ENCODE measurements at places on chromosomes 2 and 18.

DNA sequence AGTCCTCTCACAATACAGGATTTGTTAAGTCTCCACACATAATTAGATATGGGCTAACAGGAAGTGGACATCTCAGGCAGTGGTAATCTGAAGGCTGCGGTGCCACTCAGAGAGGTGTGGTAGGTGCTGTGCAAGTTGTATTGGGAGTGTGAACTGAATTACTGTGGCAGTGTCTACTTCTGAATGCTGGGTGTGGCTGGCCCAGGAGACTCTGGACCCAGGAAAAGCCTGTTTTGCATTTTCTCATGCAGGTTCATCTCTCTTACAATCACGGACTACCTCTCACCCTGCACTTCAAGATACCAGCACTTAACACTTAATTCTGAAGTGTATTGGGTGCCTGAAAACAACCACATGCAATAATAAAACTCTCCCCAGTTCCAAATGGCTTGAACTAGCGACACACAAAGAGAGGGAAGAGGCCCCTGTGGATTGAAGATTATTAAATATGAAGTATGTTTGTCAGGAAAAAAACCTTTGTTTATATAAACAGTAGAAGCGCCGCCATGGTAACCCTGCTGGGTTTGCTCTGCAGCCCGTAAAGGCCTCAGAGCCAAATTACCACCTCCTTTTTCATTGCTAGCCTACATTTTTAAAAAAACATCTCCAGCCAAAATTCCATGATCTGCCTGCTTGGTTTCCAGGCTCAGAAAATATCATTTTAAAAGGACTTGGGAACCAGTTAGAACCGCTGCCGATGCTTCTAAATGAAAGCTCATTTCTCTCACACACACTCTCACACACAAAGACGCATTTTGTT is 77.5 kb downstream of the GFPT1 start:
- peak; percentile 34 for DNase-seq

DNA sequence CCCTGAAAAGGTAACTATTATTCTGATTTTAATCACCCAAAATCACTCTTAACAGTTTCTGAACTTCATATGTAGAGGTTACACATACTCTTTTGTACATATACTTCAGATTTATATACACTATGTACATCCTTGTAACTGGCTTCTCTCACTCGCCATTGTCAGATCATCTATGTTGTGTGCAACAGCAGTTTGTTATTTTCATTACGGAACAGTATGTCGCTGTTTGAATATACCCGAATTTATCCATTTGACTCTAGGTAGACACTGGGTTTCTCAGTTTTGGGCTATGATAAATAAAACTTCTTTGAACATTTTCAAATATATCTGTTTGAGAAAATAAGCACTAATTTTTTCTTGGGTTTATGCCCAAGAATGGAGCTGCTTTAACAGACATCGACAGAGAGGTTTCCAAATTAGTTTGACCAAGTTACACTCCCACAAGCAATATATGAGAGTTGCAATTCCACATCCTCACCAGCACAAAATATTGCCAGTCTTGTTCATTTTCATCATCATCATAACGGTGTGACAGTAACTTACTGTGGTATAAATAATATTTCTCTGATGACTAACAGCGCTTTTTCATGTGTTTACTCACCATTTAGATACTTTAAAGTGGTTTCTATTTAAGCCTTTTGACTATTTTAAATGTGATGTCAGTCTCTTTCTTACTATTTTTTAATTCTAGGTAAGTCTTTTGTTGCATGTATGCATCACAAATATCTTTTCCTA is 80.9 kb downstream of the SMC6 start:
- DNase-seq: no peak

DNA sequence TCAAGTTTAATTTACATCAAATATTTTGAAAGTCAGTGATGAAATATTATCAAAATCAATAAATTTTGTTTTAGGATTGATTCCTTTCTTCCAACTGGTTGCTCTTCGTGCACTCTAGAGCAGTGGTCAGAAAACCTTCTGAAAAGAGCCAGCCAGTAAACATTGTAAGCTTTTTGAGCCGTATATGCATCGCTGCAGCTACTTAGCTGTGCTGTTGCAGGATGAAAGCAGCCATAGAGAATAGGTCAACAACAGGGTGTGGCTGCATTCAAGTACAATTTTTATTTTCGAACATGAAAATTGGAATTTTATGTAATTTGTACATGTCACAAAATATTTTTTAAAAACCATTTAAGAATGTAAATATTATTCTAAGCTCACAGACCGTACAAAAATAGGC is 94.9 kb downstream of the MGAT5 start:
- DNase-seq: no peak

DNA sequence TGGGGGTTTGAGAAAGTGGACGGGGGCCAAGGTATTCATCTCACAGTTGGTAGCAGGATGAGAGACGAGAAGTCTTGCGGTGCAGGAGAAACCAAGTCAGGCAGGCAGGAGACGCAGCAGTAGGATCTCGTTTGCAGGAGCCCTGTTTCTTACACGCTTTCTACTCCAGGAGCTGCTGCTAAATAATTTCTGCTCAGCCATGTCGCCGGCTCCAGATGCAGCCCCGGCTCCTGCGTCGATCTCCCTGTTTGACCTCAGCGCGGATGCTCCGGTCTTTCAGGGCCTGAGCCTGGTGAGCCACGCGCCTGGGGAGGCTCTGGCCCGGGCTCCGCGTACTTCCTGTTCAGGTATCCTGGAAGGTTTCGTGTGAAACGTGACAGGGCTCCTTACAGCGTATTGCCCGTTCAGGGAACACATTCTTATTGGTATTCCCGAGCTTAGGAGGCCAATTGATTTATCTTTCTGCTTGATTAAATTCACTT is 494 bp downstream of the ANKZF1 start:
- no peak for DNase-seq

DNA sequence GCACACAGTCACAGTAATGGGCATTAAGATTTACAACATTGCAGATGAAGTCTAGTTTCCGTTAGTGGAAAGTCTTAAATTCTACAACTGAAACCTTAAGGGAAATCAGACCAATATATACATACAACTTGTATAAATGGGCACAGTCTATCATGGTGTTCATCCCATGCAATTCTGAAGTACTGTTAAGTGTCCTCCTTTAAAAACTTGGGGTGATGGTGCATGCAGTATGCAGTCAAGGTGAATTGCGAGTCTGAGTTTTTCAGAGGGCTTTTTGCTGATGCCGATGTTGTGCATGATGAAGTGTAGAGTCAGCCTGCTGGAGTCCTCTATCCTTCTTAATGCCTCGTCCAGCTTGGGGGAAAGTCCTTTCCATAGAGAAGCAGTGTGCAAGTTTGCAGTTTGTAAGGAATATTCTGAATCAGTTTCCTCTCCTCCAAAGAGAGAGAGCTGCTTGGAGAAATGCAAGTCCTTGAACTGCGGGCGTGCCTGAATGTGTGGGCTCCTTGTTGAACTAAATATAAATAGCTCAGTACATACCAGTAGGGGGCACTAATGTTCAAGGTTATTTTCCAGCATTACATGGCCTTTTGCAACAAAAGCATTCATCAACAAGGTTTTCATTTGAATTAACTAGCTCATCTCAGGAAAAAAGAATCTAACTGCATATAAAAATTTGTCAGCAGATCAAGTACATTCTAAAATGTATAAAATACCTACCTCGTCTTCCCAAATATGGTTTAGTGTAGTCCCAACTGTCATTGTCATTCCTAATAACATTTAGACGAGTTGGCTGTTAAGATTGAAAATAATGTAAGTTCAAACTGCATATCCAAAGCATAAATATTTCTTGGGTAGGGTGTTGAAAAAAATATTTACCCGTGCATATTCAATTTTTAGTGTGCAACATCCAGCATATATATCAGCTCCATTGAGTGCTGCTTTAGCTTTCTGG is 21.3 kb downstream of the HNRNPLL start:
- DNase-seq: peak; percentile 20

DNA sequence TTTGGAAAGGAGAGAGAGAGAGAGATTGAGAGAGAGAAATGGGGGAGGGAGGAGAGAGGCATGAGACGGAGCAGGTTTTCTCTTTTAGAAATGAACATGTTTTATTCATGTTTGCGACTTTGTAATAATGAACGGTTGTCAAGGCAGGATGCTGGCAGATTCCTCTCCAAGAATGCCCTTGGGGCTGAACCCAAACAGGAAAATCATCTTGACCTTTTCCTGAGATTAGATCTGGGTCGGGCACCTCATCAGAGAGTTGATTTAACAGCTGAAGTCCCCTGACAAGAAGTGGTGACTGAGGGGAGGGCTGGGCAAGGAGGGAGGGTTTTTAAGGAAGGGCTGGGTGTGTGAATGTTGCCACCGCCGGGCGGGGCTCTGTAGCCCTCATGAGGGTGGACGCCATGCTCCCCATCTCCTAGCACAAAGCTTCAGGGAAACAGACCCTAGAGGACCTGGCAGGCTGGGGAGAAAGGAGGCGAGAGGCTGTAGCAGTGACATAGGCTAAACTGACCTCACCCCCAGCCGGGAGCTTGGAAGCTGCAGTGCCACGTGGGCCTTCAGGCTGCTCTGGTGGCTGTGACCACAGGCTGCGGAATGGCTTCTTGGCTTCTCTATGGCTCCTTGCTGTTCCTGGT is 60.0 kb downstream of the LIPG start:
- DNase-seq: no peak

DNA sequence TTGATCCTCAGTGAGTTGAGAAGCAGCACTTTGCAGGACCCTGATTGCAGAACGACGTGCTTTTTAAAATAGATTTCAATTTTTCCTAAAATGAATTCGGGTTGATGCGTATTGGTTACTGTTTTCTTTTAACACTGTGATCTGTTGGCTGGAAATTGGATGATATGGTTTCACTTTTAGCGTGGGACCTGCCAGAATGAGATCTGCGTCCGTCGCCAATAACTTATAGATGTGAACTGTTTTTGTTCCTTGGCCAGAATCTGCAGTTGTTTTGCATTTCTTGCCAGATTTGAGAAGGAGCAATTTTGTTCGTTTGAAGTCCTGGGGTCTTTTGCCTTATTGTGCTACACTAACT is 703 bp downstream of the UGGT1 start:
- no peak for DNase-seq

GRCh38 chr2:133416736-133417135 is 151.5 kb downstream of the NCKAP5 start:
- no peak for DNase-seq

DNA sequence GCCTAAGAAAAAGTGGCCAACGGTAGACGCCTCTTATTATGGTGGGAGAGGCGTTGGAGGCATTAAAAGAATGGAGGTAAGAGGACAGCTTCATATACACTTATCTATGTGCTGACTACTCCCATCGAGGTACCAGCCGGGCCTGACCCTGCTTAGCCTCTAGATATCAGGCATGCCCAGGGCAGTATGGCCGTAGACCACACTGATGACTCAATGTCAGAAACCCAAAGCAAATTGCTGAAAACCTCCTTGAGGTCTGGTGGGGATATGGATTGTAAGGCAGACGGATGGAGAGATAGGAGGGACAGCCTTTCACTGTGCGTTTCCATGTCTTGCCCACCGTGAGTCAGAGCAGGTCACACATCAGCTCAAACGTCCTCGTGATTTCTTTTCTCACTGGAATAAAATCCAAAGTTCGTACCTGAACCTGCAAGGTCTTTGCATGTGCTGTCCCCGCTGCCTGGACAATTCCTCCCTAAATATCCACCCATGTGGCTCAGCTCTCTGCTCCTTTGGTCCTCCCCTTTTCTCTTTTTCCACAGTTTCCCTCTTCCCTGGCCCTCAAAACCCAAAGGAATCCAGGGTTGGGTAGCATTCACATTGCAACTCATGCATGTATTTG is 168.9 kb downstream of the ANTXR1 start:
- no peak for DNase-seq

DNA sequence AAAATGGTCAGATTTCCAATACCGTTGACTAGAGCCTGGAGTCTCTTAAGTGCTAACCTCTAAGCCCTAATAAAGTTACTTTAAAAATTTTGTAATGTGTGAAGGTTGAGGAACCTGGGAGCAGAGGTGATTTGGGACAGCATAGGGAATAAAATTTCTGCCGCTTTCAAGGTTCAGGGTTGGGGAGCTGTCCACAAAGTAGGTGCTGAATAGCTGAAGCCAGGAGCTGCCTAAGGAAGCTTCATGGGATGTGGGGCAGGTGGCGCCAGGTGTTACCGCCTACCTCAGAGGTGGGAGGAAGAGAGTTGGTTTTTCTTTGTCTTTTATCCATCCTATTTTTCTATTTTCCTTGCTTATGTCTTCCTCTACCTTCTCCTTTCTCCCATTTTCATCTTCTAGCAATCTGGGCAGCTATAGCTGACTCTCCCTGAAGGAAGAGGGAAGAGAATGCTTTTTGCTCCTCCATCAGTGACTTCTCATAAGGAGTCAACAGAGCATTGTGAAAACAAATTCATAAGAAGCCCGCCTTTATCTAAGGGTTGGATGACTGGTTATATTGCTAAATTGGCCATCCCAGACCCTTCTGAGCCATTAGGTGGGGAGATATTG is 178.7 kb downstream of the CLIP4 start:
- no peak for DNase-seq

DNA sequence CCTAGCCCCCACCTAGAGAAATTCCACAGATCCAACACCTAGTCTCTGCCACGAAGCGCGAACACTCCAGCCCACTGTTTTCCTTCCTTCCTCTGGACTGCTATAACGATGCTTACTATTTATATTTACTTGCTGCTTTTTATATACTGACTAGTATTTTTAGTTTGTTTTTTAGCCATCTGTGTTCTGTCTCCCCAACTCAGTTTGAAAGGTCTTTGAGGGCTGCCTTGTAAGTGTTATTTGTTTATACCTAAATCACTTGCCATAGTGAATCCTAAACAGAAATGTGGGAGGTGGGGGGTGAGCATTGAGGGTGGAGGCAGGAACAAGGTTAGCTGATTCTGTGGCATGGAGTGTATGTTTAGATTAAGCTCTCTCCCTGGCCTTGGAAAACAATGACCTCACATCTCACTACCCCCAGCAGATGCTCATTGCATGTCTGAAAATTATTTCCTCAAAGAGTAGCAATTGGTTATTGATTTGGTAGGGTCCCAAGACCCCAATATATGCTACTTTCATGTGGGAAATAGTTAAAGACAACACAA is 1.1 kb upstream of the NCKAP5 start:
- DNase-seq: no peak

GRCh38 chr18:25805939-25806338 is 284.5 kb downstream of the SS18 start:
- no peak for DNase-seq

GRCh38 chr2:200379481-200380090 is 73.1 kb downstream of the SPATS2L start:
- no peak for DNase-seq

GRCh38 chr2:74238879-74239278 is 40.5 kb downstream of the MTHFD2 start:
- DNase-seq: no peak

GRCh38 chr2:160742667-160743066 is 249.1 kb upstream of the RBMS1 start:
- no peak for DNase-seq

DNA sequence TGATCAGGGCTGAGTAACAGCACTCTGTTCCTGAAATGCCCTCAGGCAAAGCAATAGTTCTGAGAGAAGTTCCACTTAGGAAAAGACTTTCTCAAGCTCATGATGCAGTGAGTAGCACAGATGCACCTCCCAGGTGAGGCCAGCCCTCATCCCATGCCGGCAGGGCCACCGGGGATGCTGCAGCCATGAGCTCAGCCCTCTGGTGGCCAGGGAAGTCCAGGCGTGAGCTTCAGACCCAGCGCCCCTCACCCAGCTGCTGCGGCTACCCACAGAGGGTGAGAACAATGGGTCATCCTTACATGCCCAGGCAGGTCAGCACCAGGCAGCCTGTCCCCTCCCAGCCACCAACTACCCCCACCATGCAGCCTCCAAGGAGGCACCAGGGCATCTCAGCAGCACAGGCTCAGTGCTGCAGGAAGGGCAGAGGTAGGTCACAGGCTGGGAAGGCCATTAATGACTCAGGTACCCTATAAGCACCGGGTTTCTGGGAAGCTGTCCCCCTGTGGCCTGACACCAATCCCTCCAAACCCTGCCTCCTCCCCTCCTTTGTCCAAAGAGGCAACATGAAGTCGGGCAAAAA is 50.6 kb downstream of the TTC32 start:
- DNase-seq: no peak
